ENCODE measurements at places on chromosomes 4 and X.
A peak's percentile ranks its signal among the peaks of the same experiment; 100 is the strongest.

- DNase-seq = peak; percentile 54
Observed at GRCh38 chr4:110049951-110050925, 137.6 kb downstream of the EGF start.

- DNase-seq = no peak
Observed at GRCh38 chr4:150962245-150962644, 52.8 kb downstream of the LRBA start.

GRCh38 chrX:15672881-15673280 is 8.3 kb upstream of the CLTRN start:
- no peak for DNase-seq

GRCh38 chrX:64977051-64977450 is 801 bp upstream of the ZC4H2 start:
- DNase-seq = no peak

DNA sequence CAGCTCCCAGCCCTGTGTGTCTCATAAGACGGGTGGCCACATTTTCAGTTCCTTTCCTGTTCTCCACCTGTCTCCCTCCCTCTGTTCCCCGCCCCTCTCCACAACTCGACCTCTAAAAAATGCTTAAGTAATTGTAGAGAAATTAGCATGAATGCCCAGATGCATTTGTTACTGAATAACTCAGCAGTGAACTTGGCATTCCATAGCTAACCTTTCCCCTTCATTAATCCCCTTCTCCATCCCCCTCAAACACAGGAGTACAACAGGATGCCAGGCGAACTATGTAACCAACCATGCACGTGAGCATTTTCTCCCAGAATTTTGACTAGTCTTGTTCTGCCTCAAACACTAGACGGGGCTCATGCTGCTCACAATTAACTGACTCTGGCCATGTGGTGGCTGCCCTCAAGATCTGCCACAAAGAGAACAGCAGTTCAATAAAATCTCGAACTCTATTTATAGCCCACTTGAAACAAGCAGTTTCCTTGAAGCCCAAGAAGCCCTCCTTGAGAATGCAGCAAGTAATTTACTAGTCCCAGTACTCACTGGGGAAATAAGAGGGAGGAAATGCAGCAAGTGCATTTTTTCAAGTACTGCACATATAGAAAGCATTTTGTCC is 351.2 kb downstream of the ARHGAP24 start:
- no peak for DNase-seq

- DNase-seq = no peak
Observed at GRCh38 chrX:3518870-3519269, 172.4 kb upstream of the MXRA5 start.

DNA sequence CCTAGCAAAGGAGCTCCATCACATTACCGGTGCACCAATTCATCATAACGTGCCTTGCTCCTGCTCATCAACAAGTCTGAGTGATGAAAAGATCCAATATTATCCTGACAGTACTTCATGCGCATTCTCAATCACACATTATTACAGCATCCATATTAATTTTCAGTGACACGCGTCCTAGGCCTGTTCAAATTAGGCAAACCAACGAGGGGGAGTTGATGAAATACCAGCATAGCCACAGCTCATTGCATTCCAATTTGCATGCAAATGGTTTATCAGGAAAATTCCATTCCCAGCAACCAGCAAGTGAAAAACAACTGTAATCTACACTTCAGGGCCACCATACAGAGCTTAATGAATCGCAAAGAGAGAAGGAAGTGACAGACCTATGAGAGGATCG is 236.9 kb downstream of the DCLK2 start:
- DNase-seq = no peak

DNA sequence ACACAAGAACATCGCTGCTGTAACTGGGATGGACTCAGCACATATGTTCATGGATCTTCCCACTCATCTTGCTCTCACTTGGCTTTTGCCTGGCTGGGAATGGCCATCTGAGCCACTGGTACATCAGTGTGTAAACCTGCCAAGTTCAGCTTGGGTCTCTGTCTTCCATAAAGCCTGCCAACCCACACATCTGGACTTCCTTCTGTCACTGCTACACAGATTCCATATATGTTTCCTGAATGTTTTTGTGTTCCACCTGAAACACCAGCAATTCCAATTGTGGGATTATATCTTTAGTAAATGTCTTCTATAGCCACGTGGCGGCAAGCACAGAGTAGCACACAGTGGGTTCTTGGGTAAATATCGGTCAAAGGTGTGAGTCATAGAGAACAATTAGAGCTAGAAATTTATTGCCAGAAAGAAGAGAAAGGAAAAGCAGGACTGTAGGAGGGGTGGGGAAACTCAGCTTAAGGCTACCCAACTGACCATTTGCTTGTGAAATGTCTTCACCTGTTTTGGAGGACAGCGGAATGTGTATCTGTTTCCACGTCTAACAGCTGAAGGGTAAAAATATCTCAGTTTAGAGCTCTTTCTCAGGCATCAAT is 125.9 kb downstream of the MFAP3L start:
- DNase-seq = no peak

DNA sequence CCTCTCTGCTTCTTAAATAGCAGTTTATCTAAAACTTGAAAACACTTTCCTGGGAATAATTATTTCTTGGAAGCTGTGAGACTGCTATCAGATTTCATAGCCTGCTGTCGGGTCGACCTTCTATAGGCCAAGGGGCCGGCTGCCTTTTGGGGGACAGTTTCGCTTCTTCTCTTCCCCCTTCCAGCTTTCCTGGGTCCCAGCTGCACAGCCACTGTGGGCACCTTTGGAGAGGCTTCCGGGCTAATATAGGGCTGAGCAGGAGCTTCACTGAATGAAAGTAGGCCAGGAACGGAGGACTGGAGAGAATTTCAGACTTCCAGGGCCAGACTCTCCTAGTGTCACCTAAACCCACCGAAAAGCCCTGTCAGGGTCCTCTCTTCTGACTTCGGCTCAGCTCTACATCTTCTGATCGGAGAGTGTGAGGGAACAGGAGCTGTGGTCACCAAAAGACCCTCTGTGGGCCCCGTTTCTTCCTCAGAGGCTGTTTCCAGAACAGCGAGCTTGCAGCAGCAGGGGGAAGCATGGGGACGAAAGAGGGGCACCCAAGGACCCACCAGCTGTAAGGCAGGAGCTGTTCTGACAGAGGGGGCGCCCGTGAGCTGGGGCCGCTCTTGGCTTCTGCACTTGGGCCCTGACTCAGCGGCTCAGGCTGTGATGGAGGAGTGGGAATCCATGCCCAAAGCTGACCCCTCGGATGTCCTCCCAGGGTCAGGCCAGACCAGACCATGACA is 620.6 kb downstream of the BCOR start:
- peak; percentile 7 for DNase-seq
